Omental fat pad (tissue), 4 donors: ENCODE measurements at places on chromosomes 16 and 17.

- no peak for DNase-seq
Observed at GRCh38 chr16:2062801-2063200, 15.0 kb downstream of the TSC2 start.

DNA sequence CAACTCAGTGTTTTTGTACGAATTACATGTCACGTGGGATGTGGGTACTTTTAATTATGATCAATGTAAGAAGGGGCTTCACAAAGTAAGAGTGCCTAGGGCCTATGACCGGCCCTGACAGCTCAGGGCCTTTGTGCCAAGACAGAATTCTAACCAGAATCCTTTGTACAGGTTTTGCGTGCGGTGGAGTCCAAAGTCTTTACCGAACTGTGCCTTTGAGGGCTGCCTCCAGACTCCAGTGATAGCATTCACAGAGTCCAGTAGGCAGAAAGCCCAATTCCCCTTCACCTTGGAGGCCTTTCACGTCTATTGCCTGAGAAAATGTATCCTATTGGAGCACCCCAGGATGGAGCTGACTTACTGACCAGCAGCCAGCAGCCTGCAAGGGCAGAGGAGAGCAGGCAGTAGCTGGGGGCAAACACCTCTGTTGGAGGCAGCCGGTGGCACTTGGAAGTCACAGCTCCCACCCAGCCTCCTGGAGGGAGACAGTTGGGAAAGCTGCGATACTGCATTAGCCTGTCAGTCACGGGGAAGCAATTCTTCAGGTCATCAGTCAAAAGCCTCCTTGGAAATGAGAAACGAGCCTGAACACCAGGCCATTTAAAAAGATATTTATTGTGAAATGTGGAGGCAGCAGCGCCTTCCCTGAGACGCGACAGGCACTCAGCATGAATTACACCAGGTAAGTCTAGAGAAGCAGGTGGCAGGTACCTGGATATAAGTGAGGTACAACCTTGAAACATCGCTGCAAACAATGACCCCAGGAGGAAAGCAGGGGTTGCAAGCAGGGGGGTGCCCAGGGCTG lies 98.1 kb upstream of the CDYL2 start:
- DNase-seq: no peak

- no peak for DNase-seq
Observed at GRCh38 chr17:40599468-40599763, 34.1 kb upstream of the CCR7 start.

GRCh38 chr17:62737513-62737912 lies 70.6 kb downstream of the MARCHF10 start:
- no peak for DNase-seq

- no peak for DNase-seq
Observed at GRCh38 chr17:147796-148740, 10.7 kb downstream of the SCGB1C2 start.

DNA sequence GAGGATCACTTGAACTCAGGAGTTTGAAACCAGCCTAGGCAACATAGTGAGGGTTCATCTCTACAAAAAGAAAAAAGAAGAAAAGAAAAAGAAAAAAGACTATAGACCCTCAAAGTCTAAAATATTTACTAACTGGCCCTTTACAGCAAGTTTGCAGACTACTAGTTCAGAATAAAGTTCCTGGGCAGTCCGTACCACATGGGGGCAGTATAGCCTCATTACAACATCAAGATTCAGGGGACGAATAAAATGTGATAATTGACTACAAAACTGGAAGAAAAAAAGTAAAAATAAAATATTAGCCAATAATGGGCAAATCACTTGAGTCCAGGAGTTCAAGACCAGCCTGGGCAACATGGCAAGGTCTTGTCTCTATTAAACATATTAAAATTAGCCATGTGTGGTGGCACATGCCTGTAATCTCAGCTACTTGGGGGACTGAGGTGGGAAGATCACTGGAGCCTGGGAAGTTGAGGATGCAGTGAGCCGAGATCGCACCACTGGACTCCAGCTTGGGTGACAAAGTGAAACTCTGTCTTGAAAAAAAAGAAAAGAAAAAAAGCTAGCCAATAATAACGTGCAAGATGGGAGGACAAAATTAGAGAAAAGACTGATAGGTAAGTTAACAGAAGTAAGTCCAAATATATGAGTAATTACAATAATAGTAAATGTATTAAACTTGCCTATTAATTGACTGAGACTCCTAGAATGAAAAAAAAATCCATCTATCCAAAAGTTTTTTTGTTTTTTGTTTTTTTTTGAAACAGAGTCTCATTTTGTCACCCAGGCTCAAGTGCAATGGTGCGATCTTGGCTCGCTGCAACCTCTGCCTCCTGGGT lies 129.4 kb upstream of the SEC14L1 start:
- DNase-seq: no peak

- no peak for DNase-seq
Observed at GRCh38 chr17:78896834-78897663, 6.0 kb downstream of the CEP295NL start.

DNA sequence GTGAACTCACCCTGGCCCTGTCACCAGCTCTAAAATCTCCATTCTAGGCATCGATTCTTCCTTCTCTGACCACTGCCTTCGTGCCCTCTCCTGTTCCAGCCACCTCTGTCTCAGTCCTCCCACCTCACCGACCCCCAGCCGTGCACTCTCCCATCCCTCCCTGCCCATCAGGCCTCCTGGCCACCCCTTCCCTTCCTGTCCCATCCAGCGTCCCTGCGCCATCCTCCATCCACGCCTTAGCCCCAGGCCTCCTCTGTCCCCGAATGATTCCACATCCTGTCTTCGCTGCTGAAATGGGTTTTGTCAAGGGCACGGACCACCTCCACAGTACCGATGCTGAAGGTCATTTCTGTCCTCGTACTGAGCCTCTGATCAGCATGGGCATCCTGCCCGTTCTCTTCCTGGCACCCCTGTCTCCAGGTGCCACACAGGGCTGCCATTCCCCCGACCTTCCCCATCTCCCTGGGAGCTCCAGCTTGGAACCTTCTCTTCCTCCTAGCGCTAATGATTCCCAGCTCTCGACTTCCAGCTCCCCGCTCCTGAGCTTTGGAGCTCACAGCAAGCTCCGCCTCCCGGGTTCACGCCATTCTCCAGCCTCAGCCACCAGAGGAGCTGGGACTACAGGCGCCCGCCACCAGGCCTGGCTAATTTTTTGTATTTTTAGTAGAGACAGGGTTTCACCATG lies 2.6 kb downstream of the TRIM65 start:
- DNase-seq: no peak

DNA sequence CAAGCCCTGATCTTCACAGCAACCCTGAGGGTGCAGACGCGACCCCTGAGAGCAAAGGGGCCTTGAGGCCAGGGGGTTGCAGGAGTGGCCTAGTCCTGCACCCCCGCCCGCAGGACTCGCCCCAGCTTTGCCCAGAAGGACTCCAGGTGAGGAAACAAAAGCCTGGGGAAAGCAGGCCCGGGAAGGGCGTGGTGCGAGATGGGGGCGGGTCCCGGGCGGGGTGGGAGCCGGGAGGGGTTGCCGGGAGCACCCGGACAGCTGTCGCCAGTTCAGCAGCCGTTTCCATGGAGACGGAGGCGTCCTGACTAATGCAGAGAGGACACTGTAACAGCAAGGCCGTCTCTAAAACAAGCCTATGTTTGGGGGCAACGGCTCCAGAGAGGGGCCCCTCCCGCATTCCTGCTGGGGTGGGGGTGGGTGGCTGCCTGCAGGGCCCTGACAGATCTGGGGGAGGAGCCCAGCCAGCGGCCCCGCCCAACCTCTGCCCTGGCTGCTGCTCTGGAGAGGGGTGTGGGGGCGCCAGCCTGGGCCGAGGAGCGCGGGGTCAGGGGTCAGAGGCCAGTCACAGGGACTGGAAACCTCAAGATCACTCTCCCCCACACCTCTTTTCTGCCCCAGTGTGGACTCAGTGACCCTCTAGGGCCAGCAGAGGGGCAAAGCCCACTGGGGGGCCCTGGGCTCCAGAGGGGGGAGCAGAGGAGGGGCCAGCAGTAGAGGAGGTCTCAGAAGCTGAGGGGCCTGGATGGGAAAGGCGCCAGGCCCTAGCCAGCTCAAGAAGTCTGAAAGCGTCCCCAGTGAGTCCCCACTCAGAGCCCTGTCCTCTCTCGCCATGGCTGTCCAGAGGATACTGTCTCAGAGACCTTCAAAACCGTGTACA lies 3.1 kb upstream of the TPPP3 start:
- DNase-seq: no peak

- DNase-seq: no peak
Observed at GRCh38 chr16:27341971-27342370, 28.2 kb downstream of the IL4R start.

DNA sequence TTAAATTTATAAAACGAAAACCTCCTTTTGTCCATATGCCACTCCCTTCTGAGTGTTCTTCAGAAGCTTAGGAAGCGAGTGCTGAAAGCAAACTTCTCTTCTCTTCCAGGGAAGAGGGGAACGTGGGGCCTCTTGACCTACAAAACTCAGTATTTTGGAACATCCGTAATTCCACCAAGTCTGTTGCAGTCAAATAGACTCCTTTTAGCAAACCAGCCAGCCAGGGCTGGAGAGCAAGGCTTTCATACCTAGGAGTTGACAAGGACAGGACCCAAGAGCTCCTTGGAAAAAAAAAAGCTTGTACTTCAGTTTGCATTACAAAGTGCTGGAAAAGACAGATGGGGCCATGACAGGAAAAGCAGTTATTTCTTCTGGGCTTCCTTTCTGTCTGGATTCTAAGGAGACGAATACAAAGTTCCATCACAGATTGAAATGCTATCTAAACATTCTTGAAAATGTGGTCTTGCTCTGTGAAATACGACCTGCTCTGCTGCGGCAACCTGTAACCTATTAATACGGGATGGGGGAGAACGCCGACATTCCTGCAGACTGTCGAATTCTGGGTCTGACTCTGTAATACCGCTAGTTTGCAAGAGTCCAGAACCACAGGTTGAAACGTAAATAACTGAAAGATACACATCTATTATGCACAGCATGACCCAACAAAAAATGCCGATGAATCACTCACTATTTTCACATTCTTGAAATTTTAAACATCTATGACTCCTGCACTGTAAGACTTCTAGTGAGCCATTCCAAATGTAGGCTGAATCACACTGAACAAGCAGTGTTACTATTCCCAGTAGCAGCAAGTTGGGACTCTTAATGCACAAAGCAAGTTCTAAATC lies 20.6 kb downstream of the VPS53 start:
- DNase-seq: no peak

DNA sequence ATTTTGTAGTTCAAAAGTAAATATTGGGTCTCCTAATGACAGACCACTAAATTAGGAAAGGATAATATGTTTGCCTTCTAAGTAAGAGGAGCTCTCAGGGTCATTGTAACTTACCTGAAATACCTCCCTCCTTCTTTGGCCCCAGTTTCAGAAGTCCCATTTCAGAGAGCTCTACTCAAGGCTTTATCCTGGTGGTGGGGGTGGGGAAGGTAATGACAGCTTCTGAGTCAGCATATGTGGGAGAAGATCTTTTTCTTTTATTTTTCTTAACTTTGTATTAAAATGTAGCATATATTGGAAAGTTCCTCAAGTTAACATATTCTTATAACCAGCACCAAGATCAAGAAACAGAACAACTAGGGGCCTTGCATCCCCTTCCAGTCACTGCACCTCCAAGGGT lies 16.9 kb upstream of the GINS3 start:
- no peak for DNase-seq

GRCh38 chr16:76428858-76429257 lies 151.7 kb downstream of the CNTNAP4 start:
- DNase-seq: no peak

DNA sequence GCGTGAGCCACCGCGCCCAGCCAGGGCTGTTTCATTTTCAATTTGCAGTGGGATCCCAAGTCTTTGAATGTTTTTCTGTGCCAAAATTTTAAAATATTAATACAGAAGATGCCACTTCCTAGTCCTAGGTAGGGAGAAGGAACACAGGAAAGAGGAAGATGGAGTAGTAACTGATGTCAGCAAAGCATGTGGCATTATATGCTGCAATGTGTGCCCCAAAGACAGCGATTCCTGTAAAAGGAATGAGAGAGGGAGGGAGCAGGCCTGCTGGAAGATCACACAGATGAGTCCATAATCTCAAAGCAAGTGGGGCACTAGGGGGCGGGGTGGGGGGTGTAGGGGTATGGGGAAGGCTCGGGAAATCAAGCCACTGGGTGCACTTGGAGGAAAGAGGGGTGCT lies 23.4 kb upstream of the SSTR2 start:
- DNase-seq: no peak

DNA sequence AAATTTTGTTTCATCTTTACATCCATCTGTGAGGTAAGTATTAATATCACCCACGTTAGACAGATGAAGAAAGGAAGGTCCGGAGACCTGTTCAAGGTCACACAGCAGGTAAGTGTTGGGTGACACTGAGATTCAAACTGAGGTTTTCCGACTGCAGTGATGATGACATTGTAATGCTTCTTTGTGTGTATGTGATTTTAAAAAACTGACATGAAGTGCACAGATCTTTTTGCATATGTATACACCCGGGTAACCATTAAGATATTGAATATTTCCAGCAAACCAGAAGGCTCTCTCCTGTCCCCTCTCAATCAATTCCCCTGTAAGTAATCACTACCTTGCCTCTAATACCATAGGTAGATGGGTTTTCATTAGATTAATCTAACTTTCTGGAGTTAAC lies 1.5 kb upstream of the TANC2 start:
- DNase-seq: no peak

GRCh38 chr17:13590441-13590840 lies 11.3 kb downstream of the HS3ST3A1 start:
- DNase-seq: no peak

- DNase-seq: no peak
Observed at GRCh38 chr17:74446551-74447500, 14.9 kb downstream of the GPRC5C start.

DNA sequence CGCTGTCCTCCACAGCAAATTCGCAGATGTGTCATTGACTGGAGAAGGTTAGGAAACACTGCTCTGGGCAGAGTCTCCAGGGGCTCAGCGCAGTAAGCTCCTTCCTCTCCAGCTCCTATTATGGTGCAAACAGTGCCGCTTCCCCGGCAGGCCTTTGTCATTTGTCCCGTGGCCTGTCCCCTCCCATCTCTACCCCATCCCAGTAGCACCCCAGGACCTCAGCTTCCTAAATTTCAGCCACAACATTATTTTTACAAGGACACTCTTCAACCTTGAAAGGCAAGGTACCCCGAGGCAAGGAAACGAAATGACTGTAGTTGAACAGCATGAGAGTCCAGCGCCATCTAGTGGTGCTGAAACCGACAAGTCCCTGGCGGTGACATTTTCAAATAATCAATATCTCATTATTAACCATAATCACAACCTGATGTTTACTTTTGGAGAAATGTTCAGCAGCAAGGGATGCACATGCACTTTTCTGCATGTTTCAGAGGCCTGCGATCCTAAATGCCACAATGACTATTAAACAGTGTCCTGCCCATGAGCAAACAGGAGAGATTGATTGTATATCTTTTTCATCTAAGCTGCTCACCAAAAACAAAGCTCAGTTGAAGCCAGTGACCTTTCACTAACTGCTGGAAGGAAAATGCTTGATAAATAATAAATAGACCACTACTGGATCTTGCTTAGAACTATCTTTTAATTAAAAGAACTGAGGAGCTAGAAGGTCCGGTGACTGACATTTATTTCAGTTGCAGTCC lies 16.5 kb downstream of the MRPS23 start:
- DNase-seq: peak; percentile 53

- no peak for DNase-seq
Observed at GRCh38 chr17:40251576-40251975, 32.5 kb downstream of the WIPF2 start.
